Stimulated activated CD8-positive, alpha-beta memory T cell treated with anti-CD3 and anti-CD28 coated beads, Interleukin-4, amount 100 ng/mL, for 1 hour (primary cell): ENCODE measurements at places on chromosomes 5 and 9.

- no peak for DNase-seq
These were observed 124.2 kb upstream of the TNPO1 start for GRCh38 chr5:72692231-72692637.

DNA sequence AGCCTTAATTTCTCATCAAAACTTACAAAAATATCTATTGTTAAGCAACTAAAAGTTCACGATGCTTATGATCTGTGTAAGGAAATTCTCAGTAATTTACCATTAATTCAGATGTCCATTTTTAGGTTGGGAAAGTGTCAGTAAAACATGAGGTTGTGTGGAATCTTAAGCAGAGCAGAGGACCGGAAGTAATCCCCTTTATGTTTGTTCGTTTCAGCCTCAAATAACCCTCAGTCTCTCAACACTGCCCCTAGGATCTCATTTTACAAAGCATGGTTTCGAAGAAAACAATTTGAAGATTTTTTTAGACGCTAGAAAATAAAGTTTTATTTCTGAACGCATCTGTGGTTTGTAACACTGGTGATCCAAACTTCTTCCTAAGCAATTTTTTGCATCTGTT, 504.2 kb downstream of the MAT2B start:
- DNase-seq, result no peak

GRCh38 chr5:154260224-154260927, 69.8 kb downstream of the GALNT10 start:
- DNase-seq, result no peak

DNA sequence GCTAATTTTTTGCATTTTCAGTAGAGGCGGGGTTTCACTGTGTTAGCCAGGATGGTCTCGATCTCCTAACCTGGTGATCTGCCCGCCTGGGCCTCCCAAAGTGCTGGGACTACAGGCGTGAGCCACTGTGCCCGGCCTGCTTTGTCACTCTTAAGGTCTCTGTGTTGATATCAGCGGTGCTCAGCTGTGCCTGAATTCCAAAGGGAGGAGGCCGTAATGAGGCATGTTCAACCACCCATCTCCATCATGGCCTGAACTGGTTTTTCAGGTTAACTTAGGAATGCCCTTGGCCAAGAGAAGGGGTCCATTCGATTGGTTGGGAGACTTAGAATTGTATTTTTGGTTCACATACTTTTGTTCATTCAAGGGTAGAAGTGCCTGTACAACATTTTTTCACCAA, 22.0 kb downstream of the HSD17B3 start:
- DNase-seq, result no peak

- DNase-seq, result no peak
These were observed 4.3 kb downstream of the RASGRF2 start for GRCh38 chr5:80964491-80964890.

DNA sequence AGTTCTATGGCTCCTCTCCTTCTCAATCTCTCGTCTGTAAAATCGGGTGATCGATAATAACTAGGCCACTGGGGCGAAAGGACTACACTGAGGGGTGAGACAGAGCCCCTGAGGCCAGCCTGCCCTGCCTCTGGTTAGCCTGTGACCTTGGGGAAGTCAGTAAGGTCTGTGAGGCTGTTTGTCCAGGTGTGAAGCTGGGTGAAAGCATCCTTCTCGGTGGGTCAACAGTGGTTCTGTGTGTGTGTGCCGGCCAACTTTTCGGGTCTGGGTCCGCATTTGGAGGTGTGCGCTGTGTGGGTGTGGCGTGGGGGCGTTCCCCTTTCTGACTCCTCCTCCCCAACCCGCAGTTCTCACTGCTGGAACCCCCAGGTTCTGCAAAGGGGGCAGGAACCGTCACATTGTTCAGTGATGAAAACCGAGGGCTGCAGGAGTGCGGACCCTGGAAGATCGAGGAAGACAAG, 5.0 kb upstream of the RNF44 start:
- no peak for DNase-seq

DNA sequence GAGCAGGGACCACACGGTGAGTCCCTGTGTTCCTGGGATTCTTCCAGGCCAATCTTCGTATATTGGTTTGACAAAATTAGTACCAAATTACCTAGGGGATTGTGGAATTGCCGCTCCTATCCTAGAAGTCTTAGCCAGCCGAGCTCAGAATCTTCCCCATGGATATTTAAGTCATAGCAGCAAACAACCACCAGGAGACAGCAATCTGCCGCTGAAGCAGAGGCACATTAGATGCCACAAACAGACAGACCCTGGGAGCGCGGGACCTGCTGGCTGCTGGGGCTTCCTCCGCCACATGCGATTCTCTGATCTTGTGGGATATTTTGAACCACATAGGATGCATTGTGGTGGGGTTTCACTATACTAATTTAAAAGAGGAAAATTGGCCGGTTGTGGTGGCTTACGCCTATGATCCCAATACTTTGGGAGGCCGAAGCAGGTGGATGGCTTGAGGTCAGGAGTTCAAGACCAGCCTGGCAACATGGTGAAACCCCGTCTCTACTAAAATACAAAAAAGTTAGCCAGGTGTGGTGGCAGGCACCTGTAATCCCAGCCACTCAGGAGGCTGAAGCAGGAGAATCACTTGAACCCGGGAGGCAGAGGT, 31.7 kb upstream of the ZBTB43 start:
- DNase-seq, result no peak
